Gastroesophageal sphincter (tissue), 4 donors: ENCODE measurements at places on chromosomes 2 and 18. TPM values are rescaled to one million over a fixed set of nuclear protein-coding genes. Genes with fewer than 3 reads are reported as not detected.

Gene FSHR
- total RNA-seq, result not detected

Gene SLC5A7
- 1.0 TPM for total RNA-seq

DNA sequence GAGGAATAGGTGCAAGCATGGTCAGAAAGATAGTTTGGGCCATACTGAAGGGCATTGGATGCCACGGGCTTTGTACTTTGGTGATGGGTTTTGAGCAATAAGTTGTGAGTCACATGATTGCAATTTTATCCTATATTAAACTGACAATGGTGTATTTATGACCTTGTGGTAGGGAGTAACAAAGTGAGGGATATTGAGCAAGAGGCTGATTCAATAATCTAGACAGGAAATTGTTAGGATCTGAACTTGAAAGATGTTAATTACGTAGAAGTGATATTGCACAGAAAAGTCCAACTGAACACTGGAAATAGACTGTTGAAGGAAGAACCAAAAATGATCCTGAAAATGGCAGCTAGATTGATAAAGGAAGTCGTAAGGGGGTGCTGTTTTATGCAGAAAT, 46.6 kb upstream of the TCF4 start:
- no peaks in the 10 kb centered on the region for H3K36me3 ChIP-seq
- H3K27ac ChIP-seq, result no peak overlapping the region
- no peak for ATAC-seq
- no peaks in the 10 kb centered on the region for H3K27me3 ChIP-seq
- H3K4me3 ChIP-seq, result no peak overlapping the region

DNA sequence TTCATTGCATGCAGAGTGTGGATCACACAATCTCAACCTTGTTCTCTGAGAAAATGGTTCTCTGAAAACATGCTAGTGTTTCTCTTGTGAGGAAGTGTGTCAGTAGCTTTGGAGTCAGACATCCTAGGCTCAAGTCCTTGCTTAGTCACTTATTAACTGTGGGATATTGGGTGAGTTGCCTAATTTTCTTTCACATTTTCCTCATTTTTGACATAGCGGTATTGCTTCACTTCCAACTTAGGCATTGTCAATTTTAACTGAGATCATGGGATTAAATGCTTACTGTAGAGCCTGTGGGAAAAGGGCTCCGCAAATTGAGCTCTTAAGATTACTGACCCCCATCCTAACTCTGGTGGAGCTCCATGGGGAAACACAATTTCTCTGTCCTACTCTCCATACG, 622.2 kb downstream of the CNTNAP5 start:
- no peaks in the 10 kb centered on the region for H3K27me3 ChIP-seq
- H3K4me3 ChIP-seq, result no peak overlapping the region
- no peaks in the 10 kb centered on the region for H3K36me3 ChIP-seq
- ATAC-seq, result no peak
- no peak overlapping the region for H3K27ac ChIP-seq

- ATAC-seq, result no peak
- no peaks in the 10 kb centered on the region for H3K4me1 ChIP-seq
- no peak overlapping the region for H3K4me3 ChIP-seq
- no peaks in the 10 kb centered on the region for H3K36me3 ChIP-seq
- no peaks in the 10 kb centered on the region for H3K27me3 ChIP-seq
Observed at GRCh38 chr2:152161598-152161997, 14.0 kb downstream of the STAM2 start.

DNA sequence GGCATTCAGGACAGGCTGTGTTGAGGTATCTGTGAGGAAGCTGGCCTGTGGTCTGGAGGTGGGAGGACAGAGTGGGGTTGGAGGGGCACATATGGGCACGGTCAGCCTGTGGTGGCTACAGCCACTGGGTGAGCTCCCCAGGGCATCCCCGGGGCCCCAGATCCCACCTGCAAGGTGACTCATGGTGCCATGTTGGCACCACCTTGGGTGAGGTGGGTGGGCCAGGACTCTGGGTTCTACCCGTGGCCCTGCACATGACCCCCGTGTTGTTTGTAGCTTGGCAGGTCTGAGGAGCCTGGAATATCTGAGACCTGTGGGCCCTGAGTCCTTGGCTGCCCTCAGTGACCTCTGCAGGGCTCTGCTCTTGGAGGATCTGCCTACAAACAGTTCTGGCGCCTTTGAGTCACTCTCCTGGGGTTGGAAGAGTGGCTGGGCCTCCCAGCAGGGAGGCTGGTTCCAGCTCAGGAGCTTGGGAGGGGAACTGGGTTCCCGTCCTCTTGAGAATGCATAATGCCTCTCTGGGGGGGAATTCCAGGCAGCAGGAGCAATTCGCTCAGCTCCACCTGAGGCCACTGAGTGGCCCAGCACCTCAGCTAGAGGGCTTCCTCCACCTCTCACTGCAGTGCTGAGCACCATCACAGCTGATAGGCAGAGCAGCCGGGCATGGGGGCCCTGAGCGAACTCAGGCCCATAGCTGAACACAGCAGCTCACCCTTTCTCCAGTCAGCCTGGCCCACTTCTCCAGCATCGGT, 105.1 kb downstream of the DYSF start:
- no peaks in the 10 kb centered on the region for H3K27me3 ChIP-seq
- H3K36me3 ChIP-seq, result no peaks in the 10 kb centered on the region
- no peaks in the 10 kb centered on the region for H3K4me1 ChIP-seq
- ATAC-seq, result no peak
- no peak overlapping the region for H3K4me3 ChIP-seq
- H3K27ac ChIP-seq, result no peak overlapping the region

- no peaks in the 10 kb centered on the region for H3K27me3 ChIP-seq
- H3K27ac ChIP-seq, result no peak overlapping the region
- ATAC-seq, result no peak
- H3K4me3 ChIP-seq, result no peak overlapping the region
Observed at GRCh38 chr2:75595541-75596395, 35.0 kb upstream of the EVA1A start.

DNA sequence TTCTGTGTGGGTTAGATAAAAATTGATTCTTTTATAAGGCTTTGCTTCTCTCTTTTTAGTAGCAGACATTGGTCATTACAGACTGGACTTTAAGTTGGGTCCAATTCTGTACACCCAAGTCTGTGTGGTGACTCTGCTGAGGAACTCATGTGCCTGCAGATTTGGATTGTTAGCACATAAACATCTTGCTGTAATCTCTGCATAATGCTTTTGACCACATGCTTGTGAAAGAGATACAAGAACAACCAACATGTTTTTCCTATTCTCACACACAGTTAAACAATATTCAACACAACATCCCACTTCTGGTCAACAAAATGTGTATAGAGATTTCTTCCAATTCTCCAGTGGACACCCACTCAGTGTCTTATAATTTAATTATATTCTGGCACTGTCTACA, 270.1 kb downstream of the RDH14 start:
- H3K4me1 ChIP-seq, result no peaks in the 10 kb centered on the region
- H3K4me3 ChIP-seq, result no peak overlapping the region
- no peaks in the 10 kb centered on the region for H3K27me3 ChIP-seq
- H3K36me3 ChIP-seq, result no peaks in the 10 kb centered on the region
- H3K27ac ChIP-seq, result no peak overlapping the region
- no peak for ATAC-seq

- H3K4me3 ChIP-seq, result no peak overlapping the region
- no peaks in the 10 kb centered on the region for H3K4me1 ChIP-seq
- H3K27ac ChIP-seq, result no peak overlapping the region
- peaks cover 51% of the 10 kb centered on the region for H3K27me3 ChIP-seq
- no peaks in the 10 kb centered on the region for H3K36me3 ChIP-seq
- ATAC-seq, result no peak
Observed at GRCh38 chr18:11750171-11750570, 61.1 kb downstream of the GNAL start.
